Epithelial cell of proximal tubule (primary cell): ENCODE measurements at places on chromosomes 5 and 9. TPM values are rescaled to one million over a fixed set of nuclear protein-coding genes. Genes with fewer than 3 reads are reported as not detected.

- DNase-seq: no peak
Observed at GRCh38 chr5:98588215-98588614, 185.2 kb upstream of the RGMB start.

DNA sequence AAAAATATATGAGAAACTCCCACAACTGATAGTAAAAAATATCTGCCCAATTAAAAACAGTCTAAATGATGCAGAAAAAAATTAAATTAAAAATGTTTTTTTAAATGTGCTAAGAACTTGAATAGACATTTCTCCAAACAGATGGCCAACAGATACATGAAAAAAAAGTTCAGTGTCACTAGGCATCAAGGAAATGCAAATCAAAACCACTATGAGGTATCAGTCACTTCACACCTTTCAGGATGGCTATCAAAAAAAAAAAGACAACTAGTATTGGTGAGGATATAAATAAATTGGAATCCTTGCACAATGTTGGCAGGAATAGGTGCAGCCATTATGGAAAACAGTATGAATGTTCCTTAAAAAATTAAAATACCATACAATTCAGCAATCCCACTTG is 16.6 kb downstream of the ZNF131 start:
- DNase-seq: no peak

GRCh38 chr9:120608421-120608820 is 28.5 kb upstream of the CDK5RAP2 start:
- DNase-seq: no peak

ASTN2 gene
- total RNA-seq: 4.1 and 4.4 TPM in 2 replicates

DNA sequence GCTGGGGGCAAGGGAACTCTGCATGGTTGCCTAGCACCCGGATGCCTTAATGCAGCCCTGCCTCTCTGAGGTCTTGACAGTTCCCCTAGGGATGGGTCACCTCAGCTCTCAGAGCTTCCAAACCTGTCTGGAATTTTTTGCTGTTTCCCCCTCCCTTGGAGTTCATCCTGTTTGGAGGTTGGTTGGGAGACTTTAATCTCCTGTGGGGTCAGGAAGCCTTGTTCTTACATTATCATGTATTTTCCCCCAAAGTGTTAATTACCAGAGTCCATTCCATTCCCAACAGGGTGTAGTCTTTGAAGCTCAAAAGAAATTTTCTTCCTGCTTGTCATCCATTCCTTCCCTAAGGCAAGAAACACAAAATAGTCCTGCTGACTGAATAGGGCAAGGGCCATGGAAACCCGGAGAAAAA is 150.3 kb upstream of the SPRY4 start:
- no peak for DNase-seq
